ENCODE measurements at places on chromosomes 7 and 10. TPM values are rescaled to one million over a fixed set of nuclear protein-coding genes. Genes with fewer than 3 reads are reported as not detected.

GRCh38 chr10:79137300-79137756 lies 68.6 kb downstream of the ZMIZ1 start:
- peaks cover 19% of the 10 kb centered on the region for H3K36me3 ChIP-seq
- peak overlapping the region; percentile 3 for H3K4me3 ChIP-seq
- no peak for DNase-seq
- peaks cover 100% of the 10 kb centered on the region for H3K4me1 ChIP-seq

Gene CFAP70
- 2.0 TPM for total RNA-seq

DNA sequence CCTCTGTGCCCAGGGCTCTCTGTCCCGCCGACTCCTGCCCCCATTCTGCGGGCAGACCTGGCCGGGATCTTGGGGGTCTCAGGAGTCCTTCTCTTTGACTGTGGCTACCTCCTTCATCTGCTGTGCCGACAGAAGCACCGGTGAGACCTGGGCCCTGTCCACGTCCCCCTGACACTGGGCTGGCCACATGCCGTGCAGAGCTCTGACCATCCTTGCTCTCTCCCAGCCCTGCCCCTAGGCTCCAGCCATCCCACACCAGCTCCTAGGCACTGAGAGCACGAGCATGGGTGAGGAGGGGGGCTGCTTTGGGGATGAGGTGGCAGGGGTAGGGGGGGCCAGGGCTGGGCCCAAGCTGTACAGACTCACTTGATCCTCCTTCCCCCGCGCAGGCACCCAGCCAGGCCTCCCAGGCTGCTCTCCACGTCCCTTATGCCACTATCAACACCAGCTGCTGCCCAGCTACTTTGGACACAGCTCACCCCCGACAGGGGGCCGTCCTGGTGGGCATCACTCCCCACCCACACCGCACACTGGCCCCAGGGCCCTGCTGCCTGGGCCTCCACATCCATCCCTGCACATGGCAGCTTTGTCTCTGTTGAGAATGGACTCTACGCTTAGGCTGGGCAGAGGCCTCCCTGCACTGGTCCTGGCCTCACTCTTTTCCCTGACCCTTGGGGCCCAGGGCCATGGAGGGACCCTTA lies 4.8 kb upstream of the PILRB start:
- no peak for DNase-seq
- no peaks in the 10 kb centered on the region for H3K27me3 ChIP-seq
- no peak overlapping the region for H3K27ac ChIP-seq
- H3K36me3 ChIP-seq: peaks cover 96% of the 10 kb centered on the region

GRCh38 chr7:15765753-15766152 lies 79.3 kb upstream of the MEOX2 start:
- DNase-seq: no peak
- no peaks in the 10 kb centered on the region for H3K36me3 ChIP-seq
- H3K27me3 ChIP-seq: no peaks in the 10 kb centered on the region
- peaks cover 16% of the 10 kb centered on the region for H3K4me1 ChIP-seq
- H3K27ac ChIP-seq: peak overlapping the region; percentile 76

Gene GPR158
- not detected for total RNA-seq

GRCh38 chr10:114310346-114310745 lies 71.3 kb downstream of the VWA2 start:
- H3K4me3 ChIP-seq: no peak overlapping the region
- H3K27ac ChIP-seq: no peak overlapping the region
- no peak for DNase-seq
- H3K4me1 ChIP-seq: peaks cover 24% of the 10 kb centered on the region
- no peaks in the 10 kb centered on the region for H3K27me3 ChIP-seq

- DNase-seq: no peak
- no peaks in the 10 kb centered on the region for H3K27me3 ChIP-seq
- H3K27ac ChIP-seq: no peak overlapping the region
- H3K4me3 ChIP-seq: no peak overlapping the region
- H3K4me1 ChIP-seq: no peaks in the 10 kb centered on the region
- no peaks in the 10 kb centered on the region for H3K36me3 ChIP-seq
Observed at GRCh38 chr7:92850516-92850915, 14.1 kb upstream of the CDK6 start.

DNA sequence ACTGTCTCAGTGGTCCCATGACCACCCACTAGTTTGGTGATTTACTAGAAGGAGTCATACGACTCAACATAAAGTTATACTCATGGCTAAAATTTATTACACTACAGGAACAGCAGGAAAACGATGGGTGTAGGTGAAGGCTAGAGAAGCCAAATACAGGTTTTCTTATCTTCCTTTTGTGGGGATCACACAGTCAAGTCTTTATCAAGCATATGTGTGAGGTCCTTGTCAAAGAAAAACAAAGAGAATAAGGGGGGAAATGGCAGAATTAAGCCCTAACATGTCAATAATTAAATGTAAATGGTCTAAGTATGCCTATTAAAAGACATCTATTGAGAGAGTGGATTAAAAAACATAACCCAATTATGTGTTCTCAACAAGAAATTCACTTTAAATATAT lies 47.8 kb upstream of the UBN2 start:
- H3K4me1 ChIP-seq: no peaks in the 10 kb centered on the region
- H3K27me3 ChIP-seq: no peaks in the 10 kb centered on the region

- H3K36me3 ChIP-seq: no peaks in the 10 kb centered on the region
- peak overlapping the region; percentile 50 for H3K4me3 ChIP-seq
- peak overlapping the region; percentile 54 for H3K27ac ChIP-seq
- H3K4me1 ChIP-seq: peaks cover 37% of the 10 kb centered on the region
- H3K27me3 ChIP-seq: no peaks in the 10 kb centered on the region
Observed at GRCh38 chr7:35420656-35421055, 166.8 kb upstream of the TBX20 start.

Gene BAMBI
- 15.4 TPM for total RNA-seq

DNA sequence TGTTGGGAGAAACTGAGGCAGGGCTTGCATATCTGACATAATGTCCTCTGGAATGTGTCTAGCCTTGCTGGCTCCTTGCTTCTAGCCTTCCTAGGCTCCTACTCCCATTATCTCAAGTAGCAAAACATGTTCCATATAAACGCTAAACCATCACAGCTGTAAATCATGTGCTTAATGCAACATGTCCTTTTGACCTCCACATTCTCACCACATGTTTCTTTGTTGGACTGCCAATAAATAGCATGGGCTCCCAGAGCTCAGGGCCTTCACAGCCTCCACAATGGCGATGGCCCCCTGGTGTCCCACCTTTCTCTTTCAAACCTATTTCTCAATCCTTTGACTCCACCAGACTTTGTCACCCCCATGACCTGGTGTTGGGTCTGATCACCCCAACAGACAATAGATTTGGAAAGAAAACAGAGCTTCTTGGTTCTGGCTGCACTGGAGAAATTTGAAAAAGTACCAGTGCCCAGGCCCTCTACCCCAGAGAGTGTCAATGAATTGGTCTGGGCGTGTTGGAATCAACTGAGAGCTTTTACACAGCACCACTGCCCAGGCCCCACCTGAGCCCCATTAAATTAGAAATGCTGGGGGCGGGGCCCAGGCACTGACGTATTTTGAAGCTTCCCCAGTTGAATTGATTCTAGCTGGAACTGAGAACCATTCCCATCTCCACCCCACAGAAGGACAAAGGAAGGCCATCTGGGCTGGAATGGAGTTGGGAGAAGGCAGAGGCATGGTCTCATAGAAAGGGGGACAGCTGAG lies 41.3 kb upstream of the GGCT start:
- DNase-seq: no peak
- H3K36me3 ChIP-seq: no peaks in the 10 kb centered on the region
- no peaks in the 10 kb centered on the region for H3K27me3 ChIP-seq
- no peak overlapping the region for H3K27ac ChIP-seq
